ENCODE measurements at places on chromosomes 3 and 15.

DNA sequence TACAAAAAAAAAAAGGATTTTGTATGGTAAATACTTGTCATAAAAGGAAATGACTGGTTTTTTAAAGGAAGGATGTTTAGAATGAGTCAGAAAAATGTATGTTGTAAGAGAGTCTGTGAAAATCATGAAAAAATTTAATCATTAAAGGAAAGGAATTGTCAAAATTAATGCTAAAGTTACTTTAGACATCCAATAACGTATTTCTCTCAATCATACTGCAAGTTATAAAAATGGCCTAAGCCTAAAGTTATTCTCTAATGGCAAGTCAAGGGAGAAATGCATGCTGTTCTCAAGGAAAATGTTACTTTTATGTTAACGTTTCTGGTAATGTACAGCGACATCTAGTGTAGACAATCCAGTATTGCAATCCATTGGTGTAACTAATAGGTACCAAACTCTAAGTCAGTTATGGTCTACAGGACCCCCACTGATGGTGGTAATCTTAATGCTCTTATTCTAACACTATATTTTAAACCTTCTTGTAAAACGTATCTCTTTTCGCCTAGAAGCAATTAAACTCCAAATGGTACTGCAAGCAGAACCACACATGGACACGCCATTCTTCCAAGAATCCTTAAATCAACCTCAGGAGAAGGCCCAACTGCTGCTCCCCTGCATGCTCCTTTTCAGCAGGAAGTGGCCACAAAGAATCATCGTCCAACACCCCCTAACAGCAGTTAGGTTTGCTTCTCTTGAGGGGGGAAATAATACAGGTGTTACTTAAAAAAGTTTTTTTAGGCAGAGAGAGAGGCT lies 35.2 kb downstream of the NCEH1 start:
- peak; percentile 58 for DNase-seq

GRCh38 chr3:156632601-156633000 lies 41.8 kb upstream of the TIPARP start:
- DNase-seq, result no peak

DNA sequence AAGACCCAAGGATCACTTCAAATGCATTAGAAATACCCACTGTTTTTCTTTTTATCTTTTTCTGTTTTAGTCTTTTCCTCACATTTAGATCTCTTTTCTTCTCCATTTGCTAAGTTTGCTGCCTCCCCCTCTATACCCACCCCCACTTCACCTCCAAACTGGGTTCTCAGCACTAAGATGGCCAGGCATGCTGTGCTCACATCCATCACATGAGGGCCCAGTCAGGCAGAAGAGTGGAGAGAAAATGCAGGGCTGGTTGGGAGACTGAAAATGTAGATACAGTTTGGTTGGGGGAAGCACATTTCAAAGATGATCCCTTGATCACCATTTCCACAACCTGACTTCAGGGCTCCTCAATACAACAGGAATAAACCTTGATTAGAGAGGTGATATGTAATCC lies 8.7 kb downstream of the GAP43 start:
- DNase-seq, result no peak

- peak; percentile 15 for DNase-seq
These were observed 20.7 kb downstream of the DUOX1 start for GRCh38 chr15:45150481-45150880.
